ENCODE measurements at places on chromosomes 1 and 21.

DNA sequence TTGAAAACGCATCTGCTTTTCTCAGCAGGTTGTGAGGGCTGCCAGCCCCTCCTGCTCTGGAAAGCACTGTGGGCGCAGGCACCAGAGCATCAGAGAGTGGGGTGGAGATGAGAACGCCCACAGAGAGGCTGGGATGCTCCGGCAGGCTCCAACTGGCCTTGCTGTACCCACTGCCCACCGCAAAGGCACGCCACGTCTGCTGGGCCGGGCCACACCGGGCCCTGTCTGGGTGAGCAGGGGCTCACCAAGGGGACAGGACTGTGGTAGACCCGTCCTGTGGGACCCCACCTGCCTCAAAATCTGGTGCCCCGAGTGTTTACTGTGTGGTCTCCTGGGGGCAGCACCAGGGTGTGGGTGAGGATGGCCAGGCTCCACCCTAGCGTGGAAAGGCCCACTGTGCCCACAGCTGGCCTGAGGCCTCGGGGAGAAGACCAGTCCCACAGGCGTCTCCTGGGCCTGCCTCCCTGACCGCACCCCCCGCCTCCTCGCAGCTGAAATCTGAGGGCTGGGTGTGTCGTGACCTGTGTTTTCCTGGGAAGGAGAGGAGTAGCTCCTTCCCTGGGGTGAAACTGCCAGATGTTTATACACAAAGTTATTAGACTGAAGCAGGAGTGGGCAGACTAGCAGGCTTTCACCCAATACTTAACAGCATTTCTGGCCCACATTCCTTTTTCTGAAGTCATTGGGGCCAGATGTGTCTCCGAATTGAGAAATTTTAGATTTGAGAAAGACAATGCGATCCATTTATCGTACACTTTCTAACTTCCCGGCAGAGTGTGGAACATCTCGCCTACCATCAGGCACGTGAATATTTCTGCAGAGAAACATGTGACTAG lies 53.8 kb downstream of the STUM start:
- DNase-seq, result peak; percentile 93

- DNase-seq, result no peak
Observed at GRCh38 chr1:47708658-47709018, 270.8 kb downstream of the FOXD2 start.

DNA sequence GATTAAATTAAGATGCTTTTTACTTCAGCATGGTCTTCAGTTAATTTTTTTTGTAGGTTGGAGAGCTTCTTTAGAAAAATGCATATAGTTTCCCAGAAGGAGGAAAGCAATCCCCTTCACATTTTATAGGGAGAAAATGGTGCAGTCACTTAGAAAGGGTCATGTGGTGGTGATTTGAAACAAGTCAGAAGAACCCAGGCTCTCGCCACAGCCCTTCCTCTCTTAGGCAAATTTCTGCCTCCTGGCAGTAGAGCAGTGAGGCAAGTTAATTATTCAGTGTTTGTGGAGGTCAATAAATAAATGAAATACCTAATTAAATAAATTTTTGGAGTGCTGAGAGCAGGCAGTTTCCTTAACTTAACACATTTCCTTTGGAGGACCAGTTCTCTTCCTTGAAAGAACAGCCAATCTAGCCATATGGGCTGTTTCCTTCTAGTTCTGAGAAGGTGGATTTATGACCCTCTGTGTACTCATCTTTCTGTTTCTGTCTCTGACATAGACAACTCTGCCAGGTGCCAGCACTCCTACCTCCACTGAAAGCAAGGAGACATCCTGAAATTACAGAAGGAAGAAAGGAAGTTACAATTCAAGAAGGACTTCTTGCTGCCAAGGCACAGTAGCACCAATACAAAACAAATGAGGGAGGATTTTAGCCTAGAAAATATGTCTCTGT lies 19.0 kb upstream of the POGZ start:
- no peak for DNase-seq

DNA sequence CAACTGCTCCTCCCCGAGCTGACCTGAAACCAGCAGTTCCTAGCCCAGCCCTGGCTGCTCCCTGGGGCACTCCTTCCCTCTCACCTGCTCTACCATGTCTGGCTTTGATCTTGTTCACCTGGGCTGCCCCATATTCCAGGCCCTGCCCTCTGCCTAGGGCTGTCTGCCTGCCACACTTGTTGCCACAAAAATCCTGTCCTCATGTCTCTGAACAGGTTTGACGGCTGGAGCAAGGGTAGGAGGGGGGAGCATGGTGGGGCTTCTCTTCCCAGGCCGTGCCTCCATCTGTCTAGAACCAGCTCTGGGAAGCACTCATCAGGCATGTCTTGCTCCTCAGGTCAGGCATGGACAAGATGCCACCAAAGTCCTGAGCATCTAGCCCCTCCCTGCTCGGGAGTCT lies 44.3 kb upstream of the WNT2B start:
- no peak for DNase-seq

GRCh38 chr1:22941257-22941656 lies 31.4 kb downstream of the LACTBL1 start:
- no peak for DNase-seq

- DNase-seq, result no peak
Observed at GRCh38 chr21:32603131-32603530, 9.0 kb downstream of the CFAP298 start.

DNA sequence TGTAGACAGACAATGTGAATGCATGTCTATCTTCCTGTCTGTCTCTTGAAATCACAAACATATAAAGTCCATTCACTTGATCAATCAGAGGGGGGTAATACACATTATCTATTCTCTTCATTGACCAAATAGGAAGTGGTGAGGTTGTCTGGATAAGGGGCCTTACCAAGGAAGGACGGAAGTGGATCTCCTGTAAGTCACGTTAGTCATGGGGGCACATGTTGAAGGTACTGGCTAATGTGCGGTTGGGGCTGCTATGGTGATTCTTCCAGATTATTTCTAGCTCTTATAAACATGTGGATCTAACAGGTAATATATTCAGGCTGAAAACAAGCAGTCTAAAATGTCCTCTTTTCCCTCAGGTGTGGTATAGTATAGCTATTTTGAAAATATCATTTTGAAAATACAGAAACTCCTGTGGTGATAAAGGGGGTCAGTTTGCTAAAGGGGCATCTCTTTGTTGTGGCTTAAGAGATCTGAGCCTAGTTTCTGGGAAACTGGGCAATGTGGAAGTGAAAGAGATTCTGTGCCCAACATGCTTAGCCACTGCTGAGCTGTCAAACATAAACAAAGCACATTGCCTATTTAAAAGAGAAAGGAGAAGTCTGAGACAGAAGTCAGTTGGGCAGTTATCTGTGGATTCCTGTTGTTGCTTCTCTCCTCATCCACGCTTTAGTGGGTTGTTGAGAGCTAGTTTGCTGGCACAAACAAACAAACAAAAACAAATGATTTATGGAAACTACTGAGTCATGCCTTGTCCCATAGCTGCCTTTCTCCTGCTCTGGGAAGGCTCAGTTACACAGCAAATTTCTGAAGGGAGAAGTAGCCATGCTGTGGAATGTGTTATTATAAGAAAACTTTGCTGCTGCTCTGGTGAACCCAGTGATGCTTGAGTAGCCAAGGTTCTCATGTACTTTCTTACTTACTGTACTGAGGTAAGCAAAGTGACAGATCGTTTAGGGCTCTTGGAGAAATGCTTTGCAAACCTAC lies 166.9 kb downstream of the HLX start:
- peak; percentile 32 for DNase-seq

GRCh38 chr1:6960860-6961259 lies 175.6 kb downstream of the CAMTA1 start:
- DNase-seq, result no peak

DNA sequence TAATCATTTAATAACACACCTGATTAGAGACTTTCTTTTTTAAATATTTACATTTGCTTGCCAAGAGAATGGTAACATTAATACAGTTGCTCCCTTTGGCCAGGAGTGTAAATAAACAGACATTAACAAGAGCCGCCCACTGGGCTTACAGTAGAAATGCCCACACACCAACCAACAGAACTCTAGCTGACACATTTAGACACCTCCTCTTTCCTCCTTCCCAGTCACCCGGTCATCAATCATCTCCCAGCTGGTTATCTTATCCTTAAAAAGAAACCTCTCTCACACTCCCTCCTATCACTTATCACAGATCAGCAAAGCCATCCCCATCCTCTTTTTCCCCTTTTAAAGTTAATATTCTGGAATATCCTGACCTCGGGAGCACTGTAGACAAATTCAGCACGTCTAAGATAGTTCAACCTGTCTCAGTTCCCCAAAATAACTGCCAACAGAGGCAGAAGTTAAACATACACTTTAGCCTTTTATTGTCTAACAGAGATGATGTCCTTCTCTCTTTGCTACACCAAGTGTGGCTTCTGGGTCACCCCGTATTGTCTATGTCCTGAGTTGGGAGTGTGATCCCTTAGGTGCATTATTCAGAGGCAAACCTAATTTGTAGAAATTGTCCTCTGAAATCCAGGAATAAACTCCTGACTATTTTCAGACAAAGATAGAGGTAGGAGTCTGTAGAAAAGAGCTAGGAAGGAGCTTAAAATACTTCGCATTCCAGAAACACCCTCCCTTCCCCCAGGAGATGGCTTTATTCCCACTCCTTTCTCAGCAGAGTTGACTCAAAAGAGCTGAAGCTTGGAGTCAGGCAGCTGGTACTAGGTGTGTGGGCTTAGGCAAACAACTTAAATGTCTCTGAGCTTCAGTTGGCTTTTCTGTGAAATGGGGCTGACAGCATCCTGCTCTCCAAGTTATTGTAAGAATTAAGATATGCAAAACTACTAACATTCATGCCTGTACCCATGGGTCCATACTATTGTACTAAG lies 8.8 kb downstream of the MYCL start:
- DNase-seq, result peak; percentile 77

DNA sequence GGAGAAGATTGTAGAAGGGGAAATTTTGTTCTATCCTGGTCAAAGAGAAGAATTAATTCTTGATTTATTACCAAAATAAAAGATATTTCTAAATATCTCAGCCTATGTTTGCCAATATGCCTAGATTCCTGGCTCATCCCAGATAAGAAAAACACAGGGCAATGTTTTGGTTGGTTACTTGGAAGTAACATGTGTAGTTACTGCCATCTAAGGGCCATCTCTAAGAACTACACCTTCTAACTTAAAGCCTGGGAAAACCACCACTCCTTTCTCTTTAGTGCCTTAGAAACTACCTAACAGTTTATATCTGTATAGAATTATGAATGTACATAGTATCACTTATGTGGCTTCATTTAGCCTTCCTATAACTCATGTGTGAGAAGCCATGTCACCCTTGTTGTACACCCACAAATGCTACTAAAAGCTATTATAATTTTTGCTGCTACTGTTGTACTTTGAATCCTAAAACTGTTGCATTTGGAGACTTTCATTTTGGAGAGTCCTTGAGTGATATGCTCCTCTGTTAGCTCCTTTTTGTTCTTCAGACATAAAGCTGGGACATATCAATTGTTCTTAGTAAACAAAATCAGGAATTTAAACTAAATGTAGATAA lies 4.5 kb downstream of the AIM2 start:
- DNase-seq, result peak; percentile 84

DNA sequence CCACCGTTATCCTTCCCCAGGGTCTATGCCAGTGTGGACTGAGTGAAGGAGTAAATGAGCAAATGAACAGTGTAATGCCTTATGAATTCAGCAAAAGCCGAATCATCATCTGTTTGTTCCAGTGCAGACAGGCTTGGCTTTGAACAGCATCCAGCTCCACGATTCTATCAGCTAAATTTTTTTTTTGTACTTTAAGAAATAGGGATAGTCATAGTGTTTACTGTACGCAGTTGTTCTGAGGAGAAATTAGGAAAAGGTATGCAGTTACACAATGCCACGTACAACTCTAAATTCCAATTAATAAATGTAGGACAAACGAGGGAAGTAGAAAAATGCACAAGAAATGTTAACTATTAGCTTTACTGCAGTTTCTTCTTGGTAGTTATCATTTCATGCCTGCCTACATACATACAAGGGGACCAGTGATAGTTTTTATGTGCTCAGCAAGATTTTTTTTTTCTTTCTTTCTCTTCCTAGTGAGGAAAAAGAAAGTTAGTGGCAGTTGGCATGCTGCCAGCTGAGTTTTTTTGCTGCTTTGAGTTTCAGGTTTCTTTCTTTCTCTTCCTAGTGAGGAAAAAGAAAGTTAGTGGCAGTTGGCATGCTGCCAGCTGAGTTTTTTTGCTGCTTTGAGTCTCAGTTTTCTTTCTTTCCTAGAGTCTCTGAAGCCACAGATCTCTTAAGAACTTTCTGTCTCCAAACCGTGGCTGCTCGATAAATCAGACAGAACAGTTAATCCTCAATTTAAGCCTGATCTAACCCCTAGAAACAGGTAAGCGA lies at the start of gene IFI44L:
TSS of gene IFI44L (plus strand) at position 646 of the 777 bp plus-strand sequence. CDS start 7,468 bp downstream, outside the sequence.
- DNase-seq, result peak; percentile 81

- no peak for DNase-seq
Observed at GRCh38 chr1:181714428-181714827, 231.1 kb downstream of the CACNA1E start.

DNA sequence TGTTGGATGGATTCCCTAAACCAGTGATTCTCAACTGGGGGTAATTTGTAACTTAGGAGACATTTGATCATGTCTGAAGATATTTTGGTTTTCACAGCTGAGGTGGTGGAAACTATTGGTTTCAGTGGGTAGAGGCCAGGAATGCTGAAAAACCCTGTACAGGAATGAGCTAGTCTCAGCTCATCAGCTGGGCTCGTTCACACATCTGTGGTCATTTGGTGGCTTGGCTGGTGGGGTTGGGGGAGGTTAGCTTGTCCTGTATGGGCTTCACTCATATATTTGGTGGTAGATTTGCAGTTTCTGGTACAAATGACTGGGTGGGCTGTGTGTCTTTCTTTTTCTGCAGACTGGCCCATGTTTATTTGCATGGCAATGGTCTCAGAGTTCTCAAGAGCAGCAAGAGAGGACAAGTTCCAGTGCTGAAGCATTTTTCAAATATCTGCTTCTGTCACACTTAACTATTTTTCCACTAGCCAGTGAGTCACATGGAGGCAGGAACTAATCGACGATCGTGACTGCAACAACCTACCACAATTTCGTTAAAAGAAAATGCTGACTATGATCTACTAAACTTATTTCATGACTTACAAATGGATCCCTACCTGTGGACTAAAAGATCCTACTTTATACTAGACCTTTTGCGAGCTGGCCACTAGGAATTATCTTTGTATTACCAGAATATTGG lies 321.7 kb upstream of the PLXNA2 start:
- no peak for DNase-seq

DNA sequence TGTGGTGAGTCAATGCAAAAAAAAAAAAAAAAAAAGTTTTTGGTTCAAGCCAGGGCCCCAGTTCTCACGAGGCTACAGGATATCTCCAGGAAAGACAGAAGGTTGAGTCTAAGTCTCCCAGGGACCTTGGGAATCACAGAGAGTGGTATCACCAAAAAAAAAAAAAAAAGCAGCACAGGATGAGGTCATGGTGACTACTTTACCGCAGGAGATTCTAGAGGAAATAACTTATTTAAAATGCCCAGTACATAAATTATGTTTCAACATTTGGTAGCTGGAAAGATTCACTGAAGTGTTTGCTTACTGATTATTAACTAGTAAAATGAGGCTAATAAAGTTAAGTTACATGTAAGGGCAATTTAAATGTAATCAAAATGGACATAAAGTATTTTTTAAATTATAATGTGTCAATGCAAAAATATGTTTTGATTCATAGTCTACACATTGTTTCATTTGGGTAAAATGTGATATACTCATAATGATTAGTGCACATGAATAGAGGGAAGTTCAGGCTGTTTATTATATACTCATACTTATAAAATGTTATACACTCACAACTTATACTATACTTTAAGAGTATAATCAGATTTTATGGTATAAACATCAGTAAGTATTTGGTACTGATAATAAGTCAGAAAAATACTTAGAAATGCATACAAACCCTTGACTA lies 84.1 kb downstream of the PLPPR5 start:
- DNase-seq, result peak; percentile 92

GRCh38 chr1:154689083-154689482 lies 81.1 kb upstream of the ADAR start:
- no peak for DNase-seq

GRCh38 chr1:227223171-227223806 lies 95.0 kb downstream of the CDC42BPA start:
- DNase-seq, result no peak
